Breast epithelium (tissue), 4 donors: ENCODE measurements at places on chromosomes 4 and X. TPM values are rescaled to one million over a fixed set of nuclear protein-coding genes. Genes with fewer than 3 reads are reported as not detected.

Gene SOWAHD
- not detected for total RNA-seq

Gene TCEAL1
- total RNA-seq, result 60.8 TPM

- H3K36me3 ChIP-seq, result no peaks in the 10 kb centered on the region
- no peak for DNase-seq
- no peak overlapping the region for H3K27ac ChIP-seq
- no peaks in the 10 kb centered on the region for H3K4me1 ChIP-seq
- no peak overlapping the region for H3K4me3 ChIP-seq
- H3K27me3 ChIP-seq, result no peaks in the 10 kb centered on the region
These were observed 37.4 kb downstream of the CCKAR start for GRCh38 chr4:26452565-26453531.

DNA sequence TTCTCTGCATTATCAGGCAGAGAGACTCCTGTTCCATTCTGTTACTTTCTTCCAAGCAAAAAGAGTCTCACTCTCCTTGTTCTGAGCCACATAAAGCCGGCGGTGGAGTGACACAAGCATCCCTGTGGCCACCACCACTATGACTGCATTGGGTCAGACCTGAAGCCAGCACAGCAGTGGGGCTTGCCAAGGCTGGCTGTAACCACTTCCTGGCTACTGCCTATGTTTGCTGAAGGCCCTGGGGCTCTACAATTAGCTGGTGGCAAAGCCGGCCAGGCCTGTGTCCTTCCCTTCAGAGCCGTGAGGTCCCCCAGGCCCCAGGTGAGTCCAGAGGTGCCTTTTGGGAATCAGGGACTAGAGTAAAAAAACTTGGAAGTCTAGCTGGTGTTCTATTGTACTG is 31.8 kb downstream of the PLAC8 start:
- H3K27ac ChIP-seq, result no peak overlapping the region
- H3K36me3 ChIP-seq, result no peaks in the 10 kb centered on the region
- no peak for DNase-seq
- H3K27me3 ChIP-seq, result no peaks in the 10 kb centered on the region
- no peak overlapping the region for H3K4me3 ChIP-seq
- no peaks in the 10 kb centered on the region for H3K4me1 ChIP-seq

- DNase-seq, result no peak
- H3K27me3 ChIP-seq, result no peaks in the 10 kb centered on the region
- H3K4me1 ChIP-seq, result no peaks in the 10 kb centered on the region
- no peaks in the 10 kb centered on the region for H3K36me3 ChIP-seq
- H3K4me3 ChIP-seq, result no peak overlapping the region
- no peak overlapping the region for H3K27ac ChIP-seq
These were observed 472.6 kb upstream of the CPEB2 start for GRCh38 chr4:14529653-14530052.

- no peaks in the 10 kb centered on the region for H3K36me3 ChIP-seq
- H3K4me3 ChIP-seq, result no peak overlapping the region
- H3K27me3 ChIP-seq, result no peaks in the 10 kb centered on the region
- no peaks in the 10 kb centered on the region for H3K4me1 ChIP-seq
- H3K27ac ChIP-seq, result no peak overlapping the region
- DNase-seq, result no peak
These were observed 614.5 kb upstream of the LCORL start for GRCh38 chr4:18636001-18636585.

Gene EREG
- total RNA-seq, result 0.80 TPM

GRCh38 chr4:79552311-79552710 is 144.3 kb upstream of the GK2 start:
- no peaks in the 10 kb centered on the region for H3K27me3 ChIP-seq
- DNase-seq, result no peak
- no peaks in the 10 kb centered on the region for H3K4me1 ChIP-seq
- no peak overlapping the region for H3K27ac ChIP-seq
- no peaks in the 10 kb centered on the region for H3K36me3 ChIP-seq

Gene SLC25A43
- total RNA-seq, result 20.5 TPM

DNA sequence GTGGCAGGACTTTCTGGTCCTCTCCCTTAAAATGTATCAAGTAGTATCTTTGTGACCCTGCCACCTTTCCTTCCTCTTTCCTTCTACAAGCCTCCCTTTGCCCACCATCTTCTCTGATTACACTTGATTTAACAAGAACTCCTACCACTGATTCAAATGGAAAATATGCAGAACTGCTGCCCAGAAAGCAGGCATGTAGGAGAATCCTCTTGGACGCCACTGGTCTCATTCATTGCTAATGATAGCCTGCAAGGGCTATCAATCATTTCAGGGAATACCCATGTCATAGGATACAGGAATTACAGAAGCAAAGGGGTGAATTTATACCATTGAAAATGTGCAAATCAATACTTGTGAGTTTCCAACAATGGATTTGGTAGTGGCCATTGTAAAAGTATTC is 294.6 kb upstream of the NRK start:
- no peak overlapping the region for H3K27ac ChIP-seq
- DNase-seq, result no peak
- no peaks in the 10 kb centered on the region for H3K27me3 ChIP-seq
- H3K4me3 ChIP-seq, result no peak overlapping the region

DNA sequence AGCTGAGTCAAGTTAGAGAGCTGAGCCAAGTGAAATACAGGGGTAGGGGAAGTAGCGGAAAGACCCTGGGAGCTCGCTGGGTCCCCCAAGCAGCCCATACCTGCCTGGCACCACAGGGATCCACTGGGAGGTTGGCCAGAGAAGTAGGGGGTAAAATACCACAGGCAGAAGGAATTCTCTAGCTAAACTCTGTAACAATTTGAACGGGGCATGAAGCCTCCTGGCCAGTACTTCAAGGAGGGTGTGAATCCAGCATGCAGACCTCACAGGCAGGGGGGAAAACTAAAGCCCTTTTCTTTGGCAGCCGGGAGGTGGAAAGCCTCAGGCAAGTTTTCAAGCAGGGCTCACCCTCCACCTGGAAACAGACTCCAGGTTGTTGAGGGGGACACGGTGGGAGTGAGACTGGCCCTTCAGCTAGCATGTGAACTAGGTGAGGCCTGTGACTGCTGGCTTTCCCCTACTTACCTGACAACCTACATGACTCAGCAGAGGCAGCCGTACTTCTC is 3.7 kb upstream of the UGT2A1 start:
- no peak for DNase-seq
- H3K4me1 ChIP-seq, result no peaks in the 10 kb centered on the region
- H3K27me3 ChIP-seq, result no peaks in the 10 kb centered on the region
- H3K36me3 ChIP-seq, result no peaks in the 10 kb centered on the region

Gene SLC34A2
- total RNA-seq, result not detected

Gene USP17L30
- total RNA-seq, result not detected

Gene PLAC8
- total RNA-seq, result 4.5 TPM

DNA sequence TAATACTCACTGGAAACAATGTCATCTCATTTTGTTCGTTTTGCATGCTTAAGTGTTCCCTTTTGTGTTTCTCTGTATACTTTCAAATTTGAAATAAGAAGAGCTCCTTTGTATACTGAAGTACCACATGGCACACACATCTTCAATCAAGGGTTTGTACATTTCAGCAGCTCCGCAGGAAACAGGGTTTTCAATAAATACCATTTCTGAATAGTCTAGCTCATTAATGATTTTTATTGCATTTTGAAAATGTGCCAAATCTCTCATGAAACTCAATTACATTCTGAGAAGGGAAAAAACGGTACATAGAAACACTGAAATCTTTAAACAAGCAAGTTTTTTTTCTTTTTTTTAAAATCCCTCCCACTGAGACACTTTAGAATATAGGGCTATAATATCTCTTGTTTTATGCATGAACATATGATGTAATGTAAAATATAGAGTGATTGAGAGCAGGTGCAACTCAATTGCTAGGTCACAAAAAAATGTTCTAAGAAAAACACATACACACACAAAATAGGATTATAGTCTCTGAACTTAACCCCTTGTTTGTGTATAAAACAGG is 914.2 kb upstream of the PCDH7 start:
- no peaks in the 10 kb centered on the region for H3K4me1 ChIP-seq
- H3K27me3 ChIP-seq, result no peaks in the 10 kb centered on the region
- no peaks in the 10 kb centered on the region for H3K36me3 ChIP-seq
- no peak for DNase-seq

Gene TMEM154
- total RNA-seq, result 1.3 TPM

Gene HTATSF1
- total RNA-seq, result 42.0 TPM

Gene ENPEP
- 10.2 TPM for total RNA-seq

- no peak for DNase-seq
- H3K27ac ChIP-seq, result no peak overlapping the region
- no peaks in the 10 kb centered on the region for H3K36me3 ChIP-seq
- H3K27me3 ChIP-seq, result no peaks in the 10 kb centered on the region
- no peaks in the 10 kb centered on the region for H3K4me1 ChIP-seq
These were observed 112.6 kb downstream of the GABRA2 start for GRCh38 chr4:46277165-46277951.

DNA sequence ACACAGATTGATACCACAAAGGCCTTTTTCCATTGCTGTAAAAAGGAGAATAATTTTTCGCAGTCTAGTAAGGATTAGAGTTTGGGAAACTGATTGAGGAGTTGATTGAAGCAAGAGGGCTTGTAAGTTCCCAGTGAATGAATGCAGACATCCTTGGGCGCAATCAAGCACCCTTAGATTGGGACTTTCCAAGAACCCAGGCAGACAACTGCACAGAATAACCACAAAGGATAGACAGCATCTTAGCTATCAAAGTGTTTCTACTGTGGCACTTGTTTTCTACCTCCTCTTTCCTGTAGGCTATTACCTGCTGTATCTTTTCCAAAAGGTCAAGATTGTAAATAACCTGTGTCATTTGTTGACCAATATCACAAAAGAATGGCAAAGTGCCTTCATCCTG is 2.6 kb downstream of the COX18 start:
- no peak overlapping the region for H3K27ac ChIP-seq
- H3K4me1 ChIP-seq, result no peaks in the 10 kb centered on the region
- DNase-seq, result no peak
- H3K4me3 ChIP-seq, result no peak overlapping the region
- H3K36me3 ChIP-seq, result no peaks in the 10 kb centered on the region
- no peaks in the 10 kb centered on the region for H3K27me3 ChIP-seq

Gene BEND2
- total RNA-seq, result not detected
